ENCODE measurements at places on chromosomes 13 and 19.

- peaks cover 50% of the 10 kb centered on the region for H3K27me3 ChIP-seq
- H3K4me1 ChIP-seq = peaks cover 39% of the 10 kb centered on the region
- no peaks in the 10 kb centered on the region for H3K36me3 ChIP-seq
- DNase-seq = peak; percentile 64
- H3K4me3 ChIP-seq = peak within 1 kb of the TSS; percentile 71
Observed at GRCh38 chr19:18385675-18386542, at the start of gene GDF15. Gene GDF15 (plus strand): TSS chr19:18386158. CDS start chr19:18386190, 32 bp downstream.

DNA sequence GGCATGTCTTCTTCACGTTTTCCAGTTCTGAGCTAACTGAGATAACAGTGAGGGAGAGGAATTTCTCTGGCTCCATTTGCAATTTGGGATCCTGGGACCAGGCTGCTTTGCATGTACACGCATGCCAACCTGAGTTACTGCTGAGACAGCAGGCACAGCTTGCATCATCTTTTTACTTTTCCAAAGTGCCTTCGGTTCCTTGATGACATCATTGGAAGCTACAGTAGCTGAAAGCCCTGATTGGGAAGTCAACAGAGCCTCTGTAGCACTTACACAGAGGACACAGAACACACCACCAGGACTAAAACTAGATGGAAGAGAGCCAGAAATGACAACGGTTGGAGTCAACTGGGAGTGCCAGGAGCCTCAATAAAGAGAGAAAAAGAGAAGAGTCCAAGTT, 399.1 kb upstream of the GPC6 start:
- no peaks in the 10 kb centered on the region for H3K36me3 ChIP-seq
- DNase-seq = no peak
- H3K4me1 ChIP-seq = no peaks in the 10 kb centered on the region
- H3K27me3 ChIP-seq = no peaks in the 10 kb centered on the region
- no peak overlapping the region for H3K4me3 ChIP-seq

GRCh38 chr13:97125810-97126738, 96.1 kb upstream of the MBNL2 start:
- no peaks in the 10 kb centered on the region for H3K27me3 ChIP-seq
- no peaks in the 10 kb centered on the region for H3K36me3 ChIP-seq
- DNase-seq = no peak
- peak overlapping the region; percentile 6 for H3K4me3 ChIP-seq

DNA sequence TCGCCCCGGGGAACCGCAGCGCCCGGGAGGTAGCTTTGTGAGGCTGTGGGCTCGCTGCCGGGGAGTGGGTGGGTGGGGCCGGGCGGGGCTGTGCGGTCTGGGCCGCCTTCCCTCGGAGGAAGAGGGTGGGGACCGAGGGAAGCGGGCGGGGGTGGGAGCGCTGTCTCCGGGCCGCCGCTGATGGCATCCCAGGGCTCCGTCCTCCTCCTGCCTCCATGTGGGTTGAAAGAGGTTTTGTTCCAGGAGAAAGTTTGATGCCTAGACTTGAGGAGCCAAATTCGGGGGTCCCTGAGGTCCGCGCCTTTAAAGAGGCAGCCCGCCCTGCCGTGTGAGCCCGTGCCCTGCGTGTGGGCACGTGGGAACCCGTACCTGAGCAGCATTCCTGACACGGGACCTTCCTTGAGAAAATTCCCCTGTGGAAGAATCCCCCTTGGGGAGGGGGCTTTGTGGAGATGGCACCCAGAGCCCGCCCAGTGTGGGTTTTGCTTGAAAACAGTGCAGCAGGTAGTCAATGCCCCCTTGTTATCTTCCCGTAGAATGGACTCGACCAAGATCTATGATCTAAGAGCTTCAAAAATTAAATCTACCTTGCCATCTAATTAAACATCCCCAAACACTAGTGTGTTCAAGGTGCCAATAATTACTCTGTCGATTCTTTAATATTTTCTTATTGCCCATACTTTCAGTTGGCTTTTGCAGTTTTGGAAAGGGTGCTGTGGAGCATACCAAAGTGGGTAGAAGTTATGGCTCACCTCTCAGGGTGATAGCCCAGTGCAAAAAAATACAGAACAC, 107.8 kb downstream of the RXFP2 start:
- peaks cover 4% of the 10 kb centered on the region for H3K4me1 ChIP-seq
- DNase-seq = no peak
- peak overlapping the region; percentile 78 for H3K4me3 ChIP-seq
- H3K27me3 ChIP-seq = peaks cover 92% of the 10 kb centered on the region
